ENCODE measurements at places on chromosomes 5 and 9.

DNA sequence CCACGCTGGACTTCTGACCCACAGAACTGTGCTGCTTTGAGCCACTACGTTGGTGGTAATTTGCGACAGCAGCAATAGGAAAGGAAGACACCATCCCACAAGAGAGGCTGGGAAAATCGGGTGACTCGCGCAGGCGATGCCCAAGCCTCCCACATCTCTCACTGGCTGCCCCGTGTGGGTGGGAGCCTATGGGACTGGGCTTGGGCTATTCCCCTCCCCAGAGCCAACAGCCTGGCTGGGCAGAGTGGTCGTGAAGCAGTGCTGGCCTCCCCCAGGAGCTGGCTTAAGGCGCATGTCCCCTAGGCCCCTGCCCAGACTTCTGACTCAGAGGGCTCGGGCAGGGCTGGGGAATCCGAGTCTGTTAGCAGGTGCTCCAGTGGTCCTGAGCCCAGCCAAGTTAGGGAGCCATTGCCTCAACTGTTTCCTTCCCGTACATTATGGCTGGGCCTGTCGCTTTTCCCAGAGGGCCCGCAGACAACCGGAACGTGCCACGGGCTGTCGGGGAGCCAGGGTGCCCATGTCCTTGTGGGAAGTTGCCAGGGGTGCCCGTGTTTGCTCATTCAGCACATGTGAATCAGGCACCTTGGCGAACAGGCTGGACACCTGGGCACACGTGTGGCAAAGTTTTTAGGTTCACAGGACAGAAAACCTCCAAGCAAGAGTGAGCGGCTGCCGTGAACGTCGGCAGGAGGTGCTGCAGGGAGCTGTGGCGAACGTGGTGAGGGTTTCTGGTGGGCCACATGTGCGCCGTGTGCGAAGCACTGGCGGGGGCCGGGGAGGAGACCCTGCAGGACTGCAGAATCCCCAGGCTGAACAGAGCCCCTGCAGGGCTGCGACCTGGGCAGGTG is 7.0 kb upstream of the RASGEF1C start:
- DNase-seq = no peak

- DNase-seq = no peak
Measured at GRCh38 chr9:20048985-20049384, 260.1 kb upstream of the SLC24A2 start.

DNA sequence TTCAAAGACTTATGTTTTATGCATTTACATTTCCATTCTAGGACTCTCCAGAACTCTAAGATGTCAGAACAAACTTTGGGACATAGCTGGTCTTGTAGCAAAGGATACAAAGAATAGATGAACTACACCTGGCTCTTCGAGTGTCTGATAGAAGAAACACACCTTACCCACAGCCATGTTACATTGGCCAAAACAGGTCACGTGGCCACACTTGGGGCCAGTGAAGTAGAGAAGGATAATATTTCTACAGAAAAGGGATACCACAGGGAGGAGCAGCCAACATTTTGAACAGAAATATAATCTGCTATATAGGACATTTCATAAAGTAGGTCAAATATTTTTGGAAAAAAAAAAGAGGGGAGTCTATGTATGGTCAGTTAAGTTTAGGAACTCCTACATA is 22.7 kb upstream of the LIFR start:
- DNase-seq = no peak

DNA sequence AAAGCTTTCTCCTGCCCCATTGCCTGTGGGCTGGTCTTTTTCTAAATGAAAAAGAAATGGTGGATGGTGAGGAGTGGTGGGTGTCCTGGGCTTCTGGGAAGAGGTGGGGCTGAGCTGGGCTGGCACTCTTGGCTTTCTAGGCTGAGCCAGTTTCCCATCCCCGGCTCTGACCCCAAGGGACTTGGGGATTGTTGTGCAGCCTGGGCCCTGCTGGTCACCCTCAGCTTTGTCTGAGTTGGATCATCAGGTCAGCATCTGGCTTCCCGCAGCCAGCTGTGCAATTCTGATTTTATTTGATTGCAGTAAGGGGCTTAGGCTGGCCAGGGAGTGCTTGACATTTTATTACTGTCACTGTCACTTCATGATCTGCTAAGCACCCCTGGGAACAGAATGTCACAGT is 25.3 kb downstream of the GLRA1 start:
- DNase-seq = no peak

DNA sequence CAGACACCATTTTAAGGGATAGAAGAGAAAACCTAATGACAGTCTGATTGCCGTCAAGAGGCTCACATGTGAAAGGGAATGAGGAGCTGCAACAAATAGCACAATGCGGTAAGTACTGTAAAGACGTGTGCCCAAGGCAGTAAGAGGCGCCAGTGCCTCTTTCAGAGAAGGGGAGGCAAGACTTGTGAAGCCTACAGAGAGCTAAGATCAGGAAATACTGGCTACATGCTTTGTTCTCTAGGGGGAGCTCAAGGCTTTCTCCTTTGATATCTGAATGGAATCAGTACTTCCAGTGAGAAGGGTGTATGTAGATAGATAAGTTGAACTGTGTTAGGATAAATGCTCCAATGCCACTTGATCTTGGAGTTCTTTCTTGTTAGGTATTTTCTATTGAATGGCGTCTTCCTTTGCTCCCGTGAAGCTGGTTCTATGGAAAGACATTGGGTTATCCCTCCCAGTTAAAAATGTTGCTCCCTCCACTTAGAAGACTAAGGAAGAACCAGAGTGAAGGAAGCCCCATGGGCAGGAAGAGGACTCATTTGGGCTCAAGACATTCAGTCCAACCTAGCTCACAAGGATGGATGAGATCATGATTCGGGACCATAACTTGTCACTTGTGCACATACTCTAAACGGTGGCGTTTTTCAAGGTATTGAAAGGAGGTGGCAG is 23.5 kb upstream of the ALDOB start:
- DNase-seq = no peak

GRCh38 chr5:58255970-58256369 is 203.9 kb downstream of the PLK2 start:
- DNase-seq = no peak

GRCh38 chr5:145960848-145961600 is 24.6 kb downstream of the SH3RF2 start:
- DNase-seq = no peak

- no peak for DNase-seq
Measured at GRCh38 chr5:134892282-134892681, 12.6 kb upstream of the PCBD2 start.

GRCh38 chr9:101381833-101382342 is 2.9 kb downstream of the BAAT start:
- no peak for DNase-seq

GRCh38 chr9:136362450-136362784 is 1.1 kb downstream of the DNLZ start:
- no peak for DNase-seq

- DNase-seq = no peak
Measured at GRCh38 chr5:115384587-115385375, 88.3 kb upstream of the CCDC112 start.

DNA sequence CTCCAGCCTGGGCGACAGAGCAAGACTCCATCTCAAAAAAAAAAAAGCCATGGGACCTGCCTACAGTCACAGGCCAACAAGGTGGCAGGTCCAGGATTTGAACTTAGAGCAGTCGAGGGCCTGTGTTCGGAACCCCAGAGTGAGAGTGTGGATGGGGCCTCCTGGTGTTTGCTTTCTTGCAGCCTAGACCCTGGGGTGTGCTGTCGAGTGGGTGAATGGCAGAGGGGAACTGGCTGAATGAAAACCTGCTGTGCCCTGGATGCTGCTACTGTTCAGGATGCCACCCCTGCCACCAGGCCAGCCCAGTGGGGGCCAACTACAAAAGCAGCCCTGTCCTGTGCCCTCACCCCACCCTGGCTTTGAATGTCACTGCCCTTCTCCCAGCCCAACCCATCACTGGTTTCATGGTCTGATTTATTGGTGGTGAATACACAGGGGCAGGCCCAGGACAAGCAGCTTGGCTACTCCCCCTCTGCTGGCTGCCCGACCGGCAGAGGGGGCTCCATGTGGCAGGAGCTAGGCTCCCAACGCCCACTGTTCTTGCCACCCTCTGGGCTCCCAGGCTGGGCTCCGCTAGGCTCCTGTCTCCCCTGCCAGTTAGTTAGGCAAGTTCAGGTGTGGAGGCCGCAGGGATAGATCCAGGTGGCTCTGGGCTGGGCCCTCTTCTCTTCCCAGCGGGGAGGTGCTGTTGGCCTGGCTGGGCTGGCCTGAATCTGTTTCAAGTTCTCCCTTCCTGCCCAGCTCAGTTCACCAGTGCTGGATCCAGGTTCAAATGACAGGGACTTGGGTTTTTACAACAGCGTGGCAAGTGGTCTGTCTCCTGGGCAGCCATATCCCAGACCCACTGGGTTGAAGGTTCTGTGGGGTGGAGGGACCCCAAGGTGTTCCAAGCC is 12.2 kb downstream of the FPGS start:
- DNase-seq = no peak

GRCh38 chr9:37554318-37554717 is 21.9 kb downstream of the FBXO10 start:
- no peak for DNase-seq

DNA sequence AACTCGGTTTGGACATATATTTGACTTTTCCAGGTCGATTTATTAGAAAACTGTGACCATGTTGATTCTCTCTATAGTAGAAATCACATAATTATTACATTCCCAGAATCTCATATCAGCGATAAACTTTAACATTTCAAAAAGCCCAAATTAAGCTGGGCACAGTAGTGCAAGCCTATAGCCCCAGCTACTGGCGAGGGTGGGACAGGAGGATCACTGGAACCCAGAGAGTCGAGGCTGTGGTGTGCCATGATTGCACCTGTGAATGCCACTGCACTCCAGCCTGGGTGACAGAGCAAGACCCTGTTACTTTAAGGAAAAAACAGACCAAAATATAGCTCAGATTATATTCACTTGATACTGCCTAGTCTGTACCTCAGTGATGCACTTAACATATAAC is 128.9 kb downstream of the CPLANE1 start:
- DNase-seq = no peak

DNA sequence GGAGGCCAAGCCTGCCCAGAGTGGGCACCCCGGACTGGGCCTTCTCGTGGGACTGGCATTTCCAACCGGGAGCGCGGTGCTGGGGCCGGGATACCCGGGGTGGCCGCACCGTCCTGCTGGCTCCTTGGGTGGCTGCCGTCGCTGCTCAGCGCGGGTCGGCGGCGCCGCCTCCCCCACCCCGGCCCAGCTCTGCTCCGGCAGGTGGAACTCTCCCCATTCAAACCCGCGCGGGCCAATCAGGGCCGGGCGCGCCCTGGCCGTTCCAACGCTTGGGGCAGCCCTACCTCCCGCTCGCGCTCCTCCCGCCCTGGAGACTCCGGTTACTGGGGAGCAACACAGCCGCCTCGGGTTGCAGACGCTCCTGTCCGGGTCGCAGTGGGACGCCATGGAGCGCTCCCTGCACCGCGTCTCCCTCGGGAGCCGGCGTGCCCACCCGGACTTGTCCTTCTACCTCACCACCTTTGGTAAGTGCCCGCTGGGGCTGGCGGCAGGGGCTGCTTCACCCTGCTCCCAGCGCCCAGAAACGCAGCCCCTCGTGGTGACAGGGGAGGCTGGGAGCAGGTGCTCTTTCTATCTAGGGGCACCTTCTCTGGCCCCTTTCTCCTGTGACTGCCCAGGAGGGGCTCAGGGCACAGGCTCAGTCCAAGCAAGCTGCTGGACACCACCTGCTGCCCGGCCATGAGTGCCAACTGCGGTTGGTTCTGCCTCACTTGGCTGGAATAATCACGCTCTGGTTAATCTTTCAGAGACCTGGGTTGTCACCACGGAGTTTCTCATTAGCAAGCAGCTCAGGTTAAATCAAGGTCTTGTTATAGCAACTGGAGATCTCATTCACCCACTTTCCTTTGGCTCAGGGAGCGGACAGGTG is at the start of gene RGS3:
TSS of gene RGS3 (plus strand) at position 310 of the 868 bp plus-strand sequence. CDS start at position 386, 76 bp downstream.
- no peak for DNase-seq

DNA sequence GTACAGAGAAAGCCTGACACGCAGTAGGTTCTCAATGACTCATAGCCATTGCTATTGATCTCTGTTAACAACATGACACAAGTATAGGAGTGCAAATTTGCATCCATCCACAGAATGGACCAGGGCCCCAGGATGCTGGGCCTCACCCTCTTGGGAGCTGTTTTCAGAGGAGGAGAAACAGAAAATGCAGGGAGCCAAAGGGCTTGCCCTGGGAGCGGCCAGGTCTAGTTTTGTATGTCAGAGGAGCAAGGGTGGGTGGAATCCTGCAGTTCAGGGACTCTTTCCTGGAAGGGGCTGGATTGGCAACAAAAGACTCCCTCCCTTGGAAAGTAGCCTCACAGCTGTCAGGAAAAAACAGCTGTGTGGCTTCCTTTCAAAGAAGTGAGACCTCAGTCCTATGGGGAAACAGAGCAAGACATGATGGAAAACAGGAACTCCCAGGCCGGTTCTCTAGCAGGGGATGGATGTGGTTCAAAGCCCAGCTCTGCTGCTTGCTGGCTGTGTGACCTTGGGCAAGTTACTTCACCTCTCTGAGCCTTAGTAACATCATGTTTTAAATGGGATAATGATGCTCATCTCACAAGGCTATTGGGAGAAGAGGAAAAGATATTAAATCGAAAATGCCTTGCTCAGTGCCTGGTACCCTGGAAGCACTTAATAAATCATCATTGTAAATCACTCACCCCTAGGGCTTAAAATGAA is 50.5 kb upstream of the SH3PXD2B start:
- DNase-seq = no peak

DNA sequence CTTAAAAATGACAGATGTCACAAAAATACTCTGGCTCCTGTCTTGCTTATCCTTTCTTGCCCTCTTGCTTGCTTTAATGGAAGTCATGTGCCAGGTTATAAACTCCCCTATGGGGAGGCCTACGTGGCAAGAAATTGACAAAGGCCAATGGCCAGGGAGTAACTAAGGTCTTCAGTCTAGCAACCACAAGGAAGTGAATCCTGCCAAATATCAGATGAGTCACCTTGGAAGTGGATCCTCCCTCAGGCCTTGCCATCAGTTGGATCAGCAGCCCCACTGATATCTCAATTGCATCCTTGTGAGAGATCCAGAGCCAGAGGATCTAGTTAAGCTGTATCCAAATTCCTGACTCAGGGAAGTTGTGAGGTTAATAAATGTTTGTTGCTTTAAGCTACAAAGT is 82.8 kb downstream of the CAAP1 start:
- DNase-seq = no peak

DNA sequence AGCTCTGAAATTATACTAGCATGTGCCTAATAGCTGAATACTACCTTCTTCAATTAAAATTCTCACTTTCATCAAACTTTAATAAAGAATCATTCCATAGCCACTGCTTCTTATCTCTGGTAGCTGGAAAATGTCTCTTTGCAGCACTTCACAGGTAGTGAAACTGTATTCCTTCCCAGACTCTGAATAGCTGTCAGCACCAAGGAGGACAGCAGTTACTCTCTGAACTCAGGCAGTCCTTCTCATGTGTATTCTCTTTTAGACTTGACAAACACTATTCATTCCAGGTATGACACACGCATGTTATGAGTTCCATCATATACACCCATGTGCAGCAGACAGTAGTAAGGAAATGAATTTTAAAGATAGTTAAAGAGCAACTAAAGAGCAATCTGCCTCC is 627.1 kb downstream of the EFNA5 start:
- DNase-seq = no peak

Data from activated CD8-positive, alpha-beta memory T cell treated with anti-CD3 and anti-CD28 coated beads for 48 hours (primary cell).